Upper lobe of right lung (tissue), 1 donor: ENCODE measurements at places on chromosomes 7 and 10. TPM values are rescaled to one million over a fixed set of nuclear protein-coding genes. Genes with fewer than 3 reads are reported as not detected.

OR6V1 gene
- total RNA-seq: not detected

GRCh38 chr7:17009007-17009719 is 127.4 kb upstream of the AGR3 start:
- no peaks in the 10 kb centered on the region for H3K27me3 ChIP-seq
- no peaks in the 10 kb centered on the region for H3K36me3 ChIP-seq
- peak overlapping the region; percentile 62 for H3K27ac ChIP-seq
- no peak overlapping the region for H3K4me3 ChIP-seq
- no peak for DNase-seq
- H3K4me1 ChIP-seq: peaks cover 17% of the 10 kb centered on the region

GRCh38 chr10:43036481-43037428 is 40.1 kb upstream of the RET start:
- H3K27ac ChIP-seq: no peak overlapping the region
- no peaks in the 10 kb centered on the region for H3K4me1 ChIP-seq
- no peak overlapping the region for H3K4me3 ChIP-seq
- H3K27me3 ChIP-seq: no peaks in the 10 kb centered on the region
- H3K36me3 ChIP-seq: no peaks in the 10 kb centered on the region
- peak; percentile 35 for DNase-seq

GRCh38 chr10:93397020-93397419 is 85.1 kb downstream of the MYOF start:
- H3K4me3 ChIP-seq: no peak overlapping the region
- DNase-seq: no peak
- no peaks in the 10 kb centered on the region for H3K27me3 ChIP-seq
- no peaks in the 10 kb centered on the region for H3K4me1 ChIP-seq
- no peak overlapping the region for H3K27ac ChIP-seq
- H3K36me3 ChIP-seq: peaks cover 55% of the 10 kb centered on the region

GRCh38 chr7:115097175-115097671 is 175.3 kb downstream of the MDFIC start:
- DNase-seq: no peak
- no peak overlapping the region for H3K27ac ChIP-seq
- no peaks in the 10 kb centered on the region for H3K4me1 ChIP-seq
- no peaks in the 10 kb centered on the region for H3K36me3 ChIP-seq
